Mesenchymal stem cell (in vitro differentiated cells and primary cell): ENCODE measurements at places on chromosomes 16 and 17.
A peak's percentile ranks its signal among the peaks of the same experiment; 100 is the strongest.

DNA sequence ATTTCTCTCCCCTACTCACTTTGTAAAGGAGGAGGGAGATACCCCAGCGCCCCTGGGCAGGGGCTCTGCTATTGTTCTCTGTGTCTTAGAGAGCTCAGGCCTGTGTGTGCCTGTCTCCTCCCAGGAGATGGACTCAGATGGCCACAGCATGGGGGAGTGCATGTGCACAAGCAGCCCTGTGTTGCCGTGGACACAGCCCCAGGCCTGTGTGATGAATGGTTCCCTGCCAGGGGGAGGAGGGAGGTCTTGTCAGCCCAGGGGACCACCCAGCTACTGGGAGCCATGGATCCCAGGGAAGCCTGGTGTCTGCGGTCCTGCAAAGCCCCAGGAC is 26.3 kb downstream of the GINS2 start:
- no peak for DNase-seq

DNA sequence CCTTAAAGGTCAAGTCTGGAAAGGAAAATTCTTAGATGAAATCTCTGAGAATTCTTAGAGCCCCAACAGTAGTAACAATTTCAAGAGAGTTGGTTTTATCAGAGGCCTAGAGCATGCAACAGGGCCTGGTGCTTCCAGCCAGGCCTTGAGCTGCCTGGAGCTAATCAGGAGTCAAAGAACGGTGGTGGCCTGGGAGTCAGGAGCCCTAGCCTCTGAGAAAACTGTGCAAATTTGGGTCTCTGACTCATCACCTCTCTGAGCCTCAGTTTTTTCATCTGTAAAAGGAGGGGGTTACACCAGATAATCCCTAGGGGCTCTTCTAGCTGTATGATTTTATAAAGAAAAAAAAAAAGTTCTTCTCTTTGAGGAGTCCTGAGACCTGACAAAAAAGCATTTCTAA is 227.3 kb upstream of the RPL38 start:
- no peak for DNase-seq

- DNase-seq: peak; percentile 77
Observed at GRCh38 chr17:44865231-44865660, 17.6 kb downstream of the HIGD1B start.

DNA sequence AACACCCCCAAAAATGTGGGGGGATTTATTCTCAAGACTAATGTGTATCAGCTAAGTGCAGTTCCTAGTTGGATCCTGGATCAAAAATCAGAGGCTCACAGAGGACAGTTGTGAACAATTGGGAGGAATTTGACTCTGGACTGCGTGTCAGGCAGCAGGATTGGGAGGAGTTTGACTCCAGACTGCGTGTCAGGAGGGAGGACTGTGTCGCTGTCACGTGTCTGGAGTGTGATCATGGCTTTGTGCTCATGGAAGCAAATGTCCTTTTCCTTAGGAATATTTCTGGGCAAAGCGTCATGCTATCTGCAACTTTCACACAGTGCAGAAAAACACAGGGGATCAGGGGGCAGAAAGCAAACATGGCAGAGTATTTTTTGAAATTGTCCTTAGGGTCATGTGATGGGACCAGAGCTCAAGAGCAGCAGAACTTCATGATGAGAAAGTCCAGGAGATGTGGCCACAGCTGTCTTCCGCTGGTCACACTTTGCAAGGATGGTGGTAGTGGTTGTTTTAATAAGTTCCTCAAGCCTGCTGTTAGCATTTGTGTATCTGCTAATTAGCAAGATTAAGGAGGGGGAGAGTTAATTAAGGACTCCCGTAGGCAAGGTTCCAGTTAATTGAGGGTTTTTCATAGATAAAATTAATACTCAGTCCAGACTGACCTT is 122.0 kb upstream of the CHMP6 start:
- no peak for DNase-seq

DNA sequence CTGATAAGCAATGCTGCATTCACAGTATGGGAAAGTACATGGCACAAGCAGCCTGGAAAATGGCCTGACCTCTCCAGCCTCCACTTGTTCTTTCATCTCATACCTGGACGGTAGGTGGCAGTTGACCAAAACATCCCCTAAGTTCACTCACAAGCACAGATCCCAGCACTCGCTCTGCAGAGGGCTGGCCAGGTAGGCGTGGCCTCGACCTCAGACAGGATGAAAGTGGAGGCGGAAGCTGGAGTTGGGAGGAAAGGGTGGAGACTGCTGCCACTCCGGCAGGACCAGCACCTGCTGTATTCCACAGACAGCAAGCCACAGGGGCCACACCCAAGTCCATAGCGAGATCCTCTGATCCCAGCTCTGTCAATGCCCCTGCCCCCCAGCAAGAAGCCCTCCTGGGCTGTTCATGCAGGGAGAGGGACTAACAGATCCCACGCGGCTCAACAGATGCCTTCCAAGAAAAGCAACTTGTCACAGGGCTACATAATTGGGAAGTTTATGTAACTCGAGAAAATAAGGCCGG is 31.3 kb downstream of the ZCCHC14 start:
- DNase-seq: peak; percentile 54

GRCh38 chr16:56970934-56971767 is 9.4 kb downstream of the CETP start:
- no peak for DNase-seq

GRCh38 chr16:3935921-3936320 is 55.4 kb upstream of the CREBBP start:
- DNase-seq: no peak

DNA sequence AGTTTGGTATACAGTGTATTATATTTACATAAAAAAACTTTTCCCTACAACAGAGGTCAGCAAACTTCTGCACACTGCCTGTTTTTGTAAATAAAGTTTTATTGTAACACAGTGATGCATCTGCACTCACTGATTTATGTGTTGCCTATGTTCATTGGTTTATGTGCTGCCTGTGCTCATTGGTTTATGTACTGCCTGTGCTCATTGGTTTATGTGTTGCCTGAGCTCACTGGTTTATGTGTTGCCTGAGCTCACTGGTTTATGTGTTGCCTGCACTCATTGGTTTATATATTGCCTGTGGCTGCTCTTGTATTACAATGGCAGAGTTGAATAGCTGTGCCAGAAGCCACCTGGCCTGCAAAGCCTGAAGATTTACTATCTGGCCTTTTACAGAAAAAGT is 81.6 kb downstream of the MYH11 start:
- peak; percentile 41 for DNase-seq

GRCh38 chr17:78236362-78237127 is 5.1 kb downstream of the TMEM235 start:
- DNase-seq: no peak

DNA sequence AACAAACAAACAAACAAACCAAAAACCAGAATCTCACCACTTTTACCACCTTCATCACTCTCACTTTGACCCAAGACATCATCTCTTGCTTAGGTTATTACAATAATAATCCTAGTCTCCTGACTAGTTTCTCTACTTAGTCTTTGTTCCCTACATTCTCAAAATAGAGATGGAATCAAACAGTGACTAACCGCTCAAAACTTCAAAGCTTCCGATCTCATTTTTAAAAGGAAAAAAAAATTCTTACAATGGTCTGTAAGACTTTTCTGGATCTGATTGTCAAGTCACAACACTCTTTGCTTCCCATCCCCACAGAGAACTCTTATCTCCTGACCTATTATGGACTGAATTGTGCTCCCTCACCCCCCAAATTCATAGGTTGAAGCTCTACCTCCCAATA is 60.9 kb downstream of the SPAG9 start:
- DNase-seq: peak; percentile 23

GRCh38 chr17:69239611-69240600 is 11.3 kb upstream of the ABCA10 start:
- no peak for DNase-seq

DNA sequence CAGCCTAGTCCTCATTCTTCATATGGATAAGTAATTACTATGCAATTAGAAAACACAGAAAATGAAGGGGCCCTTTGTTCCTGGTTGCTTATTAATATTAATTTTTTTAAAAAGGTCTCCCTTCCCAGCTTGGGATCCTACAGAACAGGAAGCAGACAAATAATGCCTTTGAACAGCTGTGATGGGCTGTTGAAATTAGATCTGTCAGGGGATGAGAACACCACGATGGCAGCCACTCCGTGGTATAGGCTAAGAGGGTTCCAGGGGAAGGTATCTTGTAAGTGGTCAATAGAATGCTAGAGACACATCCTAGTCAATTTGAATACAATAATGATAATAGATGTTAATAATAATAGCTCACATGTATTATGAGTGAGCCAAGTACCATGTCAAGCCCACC is 83.1 kb downstream of the CCDC182 start:
- no peak for DNase-seq
